ENCODE measurements at places on chromosomes 16 and 17.

DNA sequence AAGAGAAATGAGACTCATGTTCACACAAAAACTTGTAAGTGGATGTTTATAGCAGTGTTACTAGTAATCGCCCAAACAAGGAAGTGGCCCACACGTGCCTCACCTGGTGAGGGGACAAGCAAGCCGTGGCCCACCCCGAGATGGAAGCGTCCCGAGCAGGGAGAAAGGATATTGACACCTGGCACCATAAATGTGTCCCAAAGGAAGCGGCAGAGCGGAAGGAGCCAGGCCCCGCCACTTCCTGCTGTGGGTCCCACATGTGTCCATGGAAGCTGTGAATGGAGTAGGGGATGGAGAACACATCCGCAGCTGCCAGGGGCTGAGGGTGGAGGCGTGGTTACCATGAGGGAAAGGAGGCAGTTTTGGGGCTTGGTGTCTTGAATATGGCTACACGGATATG is 18.9 kb downstream of the KCNJ18 start:
- no peak for DNase-seq

DNA sequence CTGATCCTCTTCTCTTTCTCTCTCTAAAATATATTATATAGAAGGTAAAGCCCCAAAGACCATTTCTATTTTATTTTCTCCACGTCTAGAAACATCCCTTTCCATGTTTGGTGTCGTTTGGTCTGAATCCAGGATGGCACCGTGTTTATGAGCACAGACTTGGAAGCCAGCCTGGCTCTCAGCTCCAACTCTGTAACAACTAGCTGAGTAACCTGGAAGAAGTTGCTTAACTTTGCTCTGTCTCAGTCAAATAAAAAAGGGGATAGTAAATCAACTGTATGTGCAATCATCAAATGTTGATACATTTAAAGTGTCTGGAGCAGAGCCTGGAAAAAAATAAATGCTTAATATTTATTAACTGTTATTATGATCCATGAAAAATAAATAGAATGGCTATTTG is 249.8 kb upstream of the MAF start:
- no peak for DNase-seq

DNA sequence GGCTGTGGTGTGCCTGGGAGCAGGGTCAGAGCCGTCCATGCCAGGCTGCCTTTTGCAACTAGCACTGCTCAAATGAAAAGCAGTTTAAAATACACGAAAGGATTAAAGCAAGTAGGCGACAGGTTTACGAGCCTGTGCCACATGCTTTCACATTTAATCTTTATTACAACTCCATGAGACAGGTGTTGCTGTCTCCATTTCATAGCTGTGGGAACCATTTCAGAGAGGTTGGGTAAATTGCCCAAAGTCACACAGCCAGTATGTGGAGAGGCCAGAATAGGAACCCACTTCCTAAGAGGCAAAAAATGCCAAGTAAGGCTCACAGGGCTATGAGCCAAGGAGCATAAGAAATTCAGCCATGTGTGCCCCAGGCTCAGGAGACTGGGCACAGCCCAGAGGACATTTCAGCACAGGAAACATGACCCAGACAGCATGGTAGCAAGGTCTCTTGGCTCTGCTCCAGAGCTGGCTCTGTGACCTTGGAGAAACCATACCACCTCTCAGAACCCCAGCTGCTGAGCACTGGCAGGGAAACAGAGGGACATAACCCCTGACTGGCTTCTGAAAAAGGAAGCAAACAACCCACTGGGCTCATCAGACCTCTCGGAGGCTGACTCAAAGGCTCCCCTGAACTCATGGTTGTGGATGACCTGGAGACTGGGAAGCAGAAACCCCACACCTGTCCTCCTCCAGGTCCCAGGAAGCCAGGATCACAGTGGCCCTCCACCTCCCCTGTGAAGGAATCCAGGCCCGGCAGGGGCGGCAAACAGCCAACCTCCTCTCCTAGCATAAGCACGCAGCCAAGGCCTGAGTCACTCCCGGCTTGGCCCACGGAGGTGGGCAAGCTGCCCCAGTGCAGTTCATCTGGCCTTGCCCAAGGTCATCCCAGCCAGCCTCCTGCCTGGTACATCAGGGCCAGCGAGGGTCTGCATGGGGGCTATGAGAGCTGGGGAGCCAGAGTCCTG is 40.3 kb upstream of the MRPS23 start:
- DNase-seq = peak; percentile 84

- DNase-seq = peak; percentile 6
Measured at GRCh38 chr17:70629902-70630301, 460.6 kb downstream of the KCNJ2 start.

DNA sequence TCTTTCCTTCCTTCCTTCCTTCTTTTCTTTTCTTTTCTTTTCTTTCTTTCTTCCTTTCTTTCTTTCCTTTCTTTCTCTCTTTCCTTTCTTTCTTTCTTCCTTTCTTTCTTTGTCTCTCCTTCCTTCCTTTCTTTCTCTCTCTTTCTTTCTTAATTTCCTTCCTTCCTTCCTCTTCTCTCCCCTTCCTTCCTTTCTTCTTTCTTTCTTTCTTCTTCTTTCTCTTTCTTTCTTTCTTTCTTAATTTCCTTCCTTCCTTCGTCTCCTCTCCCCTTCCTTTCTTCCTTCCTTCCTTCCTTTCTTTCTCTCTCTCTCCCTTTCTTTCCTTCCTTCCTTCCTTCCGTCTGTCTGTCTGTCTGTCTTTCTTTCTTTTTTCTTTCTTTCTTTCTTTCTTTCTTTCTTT is 1446.5 kb upstream of the GOT2 start:
- no peak for DNase-seq

GRCh38 chr17:74012465-74012864 is 191.0 kb upstream of the RPL38 start:
- no peak for DNase-seq

GRCh38 chr17:67689534-67690177 is 28.1 kb upstream of the NOL11 start:
- peak; percentile 82 for DNase-seq

GRCh38 chr17:80081596-80081995 is 19.8 kb upstream of the GAA start:
- no peak for DNase-seq

DNA sequence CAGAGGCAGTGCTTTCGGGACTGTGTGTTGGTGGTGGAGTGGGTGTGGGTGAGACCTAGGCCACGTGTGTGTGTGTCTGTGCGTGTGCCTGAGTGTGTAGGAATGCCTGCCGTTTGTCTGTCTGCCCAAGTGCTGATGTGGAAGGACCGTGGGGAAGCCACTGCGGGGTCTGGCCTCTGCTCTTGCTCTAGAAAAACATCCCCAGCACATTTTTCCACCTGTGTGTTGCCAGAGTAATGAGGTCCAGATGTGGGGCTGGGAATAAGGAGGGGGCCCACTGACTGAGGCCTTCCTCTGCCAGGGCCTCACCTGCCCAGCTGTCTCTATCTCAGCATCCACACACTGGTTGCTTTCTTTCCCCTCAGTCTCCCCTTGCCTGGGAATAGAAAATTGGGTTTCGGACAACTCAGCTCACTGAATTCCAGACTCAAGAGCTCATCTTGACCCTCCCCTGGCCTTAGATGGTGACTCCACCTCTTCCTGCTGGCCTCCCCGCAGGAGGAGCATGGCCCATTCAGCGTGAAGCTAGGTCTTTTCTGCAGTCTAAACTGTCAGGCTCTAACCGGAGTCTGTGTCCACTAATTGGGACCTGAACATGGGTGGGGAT is 7.6 kb downstream of the SGCA start:
- peak; percentile 90 for DNase-seq

DNA sequence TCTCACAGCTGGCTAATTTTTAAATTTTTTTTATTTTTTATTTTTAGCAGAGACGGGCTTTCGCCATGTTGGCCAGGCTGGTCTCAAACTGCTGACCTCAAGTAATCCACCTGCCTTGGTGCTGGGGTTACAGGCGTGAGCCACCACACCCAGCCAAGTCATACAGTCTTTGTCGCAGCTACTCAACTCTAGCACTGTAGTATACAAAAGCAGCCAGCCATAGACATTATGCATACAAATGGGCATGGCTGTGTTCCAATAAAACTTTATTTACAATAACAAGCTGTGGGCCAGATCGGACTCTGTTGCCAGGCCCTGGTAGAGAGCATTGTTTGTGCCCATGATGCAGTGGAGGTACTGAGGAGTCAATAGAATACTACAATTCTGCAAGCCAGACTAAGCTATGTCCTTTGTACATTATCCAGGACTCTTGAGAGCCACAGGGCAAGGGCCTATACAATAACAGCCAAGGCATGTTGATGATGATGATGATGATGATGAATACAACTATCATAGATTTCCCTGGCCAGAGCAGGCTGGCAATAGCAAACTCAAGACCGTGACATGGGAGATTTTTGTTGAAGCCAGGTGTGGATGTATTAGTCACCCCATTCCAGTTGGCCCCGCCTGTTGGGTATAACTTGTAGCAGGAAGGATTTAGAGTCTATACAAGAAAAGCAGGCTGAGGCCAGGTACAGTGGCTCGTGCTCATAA is 101.8 kb downstream of the MYH11 start:
- no peak for DNase-seq

DNA sequence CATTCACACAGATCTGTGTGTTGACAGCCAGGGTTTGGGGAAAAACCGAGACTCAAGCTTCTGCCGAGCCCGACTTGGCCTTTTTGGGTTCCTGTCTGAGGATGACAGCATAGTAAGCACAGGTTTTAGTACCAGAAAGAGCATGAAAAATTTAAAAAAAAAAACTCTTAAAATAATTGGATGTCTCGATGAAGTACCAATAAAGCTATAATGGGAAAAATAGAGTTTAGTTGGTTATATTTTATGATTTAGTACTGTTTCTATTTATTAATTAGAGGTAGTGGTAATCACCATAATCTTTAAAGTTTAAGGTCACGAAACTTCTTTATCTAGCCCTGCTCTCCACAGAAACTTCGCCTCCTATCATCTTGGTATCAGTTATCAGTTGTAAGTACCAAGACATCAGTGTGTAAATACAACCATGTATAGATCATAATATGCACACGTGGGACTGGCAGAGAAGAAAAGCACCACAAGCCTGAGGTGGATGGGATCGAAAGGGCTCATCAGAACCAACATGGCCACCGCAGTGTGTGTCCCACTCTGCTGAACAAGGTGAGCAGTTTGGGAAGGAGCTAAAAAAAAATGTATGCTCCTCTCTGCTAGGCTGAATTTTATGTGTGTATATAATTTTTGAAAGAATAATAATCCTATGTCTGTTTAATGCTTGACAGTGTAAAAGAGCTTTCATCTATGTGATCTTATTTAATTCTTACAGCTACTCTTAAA is 14.4 kb upstream of the EEF2K start:
- DNase-seq = no peak

DNA sequence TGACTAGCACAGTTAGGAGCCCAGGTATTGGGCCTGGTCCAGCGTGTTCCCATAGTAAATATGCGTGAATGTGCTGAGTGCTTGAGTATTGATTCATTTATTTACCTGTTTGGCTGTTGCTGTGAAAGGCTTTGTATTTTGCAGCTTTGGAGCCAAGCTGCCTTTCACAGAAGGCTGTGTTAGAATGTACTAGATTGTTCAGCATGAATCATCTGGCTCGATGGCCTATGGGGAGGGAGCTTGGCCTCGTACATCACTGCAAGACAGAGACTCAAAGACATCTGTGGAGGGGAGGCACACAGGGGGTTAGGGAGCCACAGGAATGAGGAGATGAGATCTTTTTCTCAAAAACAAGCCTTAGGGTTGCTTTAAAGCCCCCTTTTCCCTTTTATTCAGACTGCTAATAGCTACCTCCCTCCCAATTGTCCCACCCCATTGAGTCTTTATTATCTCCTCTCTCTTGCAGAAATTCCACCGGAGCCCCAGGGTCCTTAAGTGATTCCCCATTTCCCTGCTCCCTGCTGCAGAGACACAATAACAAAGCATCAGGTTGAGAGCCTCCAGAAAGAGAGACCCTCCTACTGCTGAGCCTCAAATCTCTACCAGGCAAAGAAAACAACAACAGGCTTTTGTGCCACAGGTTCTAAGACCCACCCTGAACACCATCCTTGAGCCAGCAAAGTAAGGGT is 307.2 kb downstream of the ABCC12 start:
- DNase-seq = peak; percentile 2

GRCh38 chr17:50565402-50566350 is 5.2 kb downstream of the CACNA1G start:
- DNase-seq = peak; percentile 48

DNA sequence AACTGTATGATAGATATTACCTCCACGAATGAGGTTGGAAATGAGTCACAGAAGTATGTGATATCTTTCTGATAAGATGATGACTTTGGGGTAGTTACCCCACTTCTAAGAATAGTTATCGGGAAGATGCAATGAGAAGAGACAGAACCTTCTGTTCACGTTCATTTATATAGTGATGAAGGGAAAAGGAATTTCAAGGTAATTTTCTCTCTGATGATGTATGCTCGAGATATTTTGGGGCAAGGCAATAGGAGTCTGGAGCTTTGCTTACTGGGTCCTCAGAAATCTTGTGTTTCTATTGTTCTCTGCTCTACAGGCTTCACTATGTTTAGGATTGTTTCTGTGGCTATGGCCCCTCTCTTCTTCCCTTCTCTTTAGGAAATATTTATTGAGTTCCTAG is 1389.6 kb downstream of the CDH8 start:
- DNase-seq = no peak

- DNase-seq = no peak
Measured at GRCh38 chr17:38916771-38917170, 8.6 kb upstream of the LASP1NB start.

DNA sequence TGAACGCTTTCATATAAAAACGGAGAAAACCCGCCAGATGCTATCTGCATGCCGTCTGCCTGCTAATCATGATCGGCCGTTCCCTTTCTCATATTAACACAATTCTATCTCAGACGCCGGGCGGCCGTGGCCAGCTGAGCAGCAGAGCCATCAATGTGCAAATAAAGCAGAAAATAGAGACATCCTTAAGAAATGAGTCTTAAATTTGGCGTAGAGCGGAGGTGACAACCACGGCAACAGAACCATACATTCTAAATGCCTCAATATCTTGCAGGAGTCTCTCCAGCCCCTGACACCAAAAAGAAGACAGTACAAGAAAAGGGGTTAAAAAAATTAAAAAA is 2.7 kb upstream of the IRX5 start:
- no peak for DNase-seq

GRCh38 chr17:75683583-75683982 is 16.4 kb downstream of the SAP30BP start:
- peak; percentile 82 for DNase-seq

- peak; percentile 81 for DNase-seq
Measured at GRCh38 chr16:76386784-76387183, 109.6 kb downstream of the CNTNAP4 start.

DNA sequence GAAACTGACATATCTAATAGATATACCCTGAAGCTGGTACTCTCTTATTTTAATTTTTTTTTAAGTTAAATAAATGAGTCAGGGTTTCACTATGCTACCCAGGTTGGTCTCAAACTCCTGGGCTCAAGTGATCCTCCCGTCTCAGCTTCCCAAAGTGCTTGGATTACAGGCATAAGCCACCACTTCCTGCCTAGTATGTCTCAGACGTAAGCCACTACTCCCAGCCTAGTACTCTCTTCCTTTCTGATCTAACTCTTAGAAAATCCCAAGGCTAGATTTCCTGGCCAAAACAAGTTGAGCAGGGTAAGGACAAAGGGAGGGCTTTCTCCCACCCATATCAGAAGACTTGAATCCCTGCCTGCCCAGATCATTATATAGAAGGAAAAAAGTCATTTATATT is 33.7 kb downstream of the HOXB1 start:
- peak; percentile 70 for DNase-seq
